Left cardiac atrium (tissue), 4 donors: ENCODE measurements at places on chromosomes 7 and 10.

- no peak for DNase-seq
These were observed 69.6 kb downstream of the ITPRID1 start for GRCh38 chr7:31583526-31583925.

DNA sequence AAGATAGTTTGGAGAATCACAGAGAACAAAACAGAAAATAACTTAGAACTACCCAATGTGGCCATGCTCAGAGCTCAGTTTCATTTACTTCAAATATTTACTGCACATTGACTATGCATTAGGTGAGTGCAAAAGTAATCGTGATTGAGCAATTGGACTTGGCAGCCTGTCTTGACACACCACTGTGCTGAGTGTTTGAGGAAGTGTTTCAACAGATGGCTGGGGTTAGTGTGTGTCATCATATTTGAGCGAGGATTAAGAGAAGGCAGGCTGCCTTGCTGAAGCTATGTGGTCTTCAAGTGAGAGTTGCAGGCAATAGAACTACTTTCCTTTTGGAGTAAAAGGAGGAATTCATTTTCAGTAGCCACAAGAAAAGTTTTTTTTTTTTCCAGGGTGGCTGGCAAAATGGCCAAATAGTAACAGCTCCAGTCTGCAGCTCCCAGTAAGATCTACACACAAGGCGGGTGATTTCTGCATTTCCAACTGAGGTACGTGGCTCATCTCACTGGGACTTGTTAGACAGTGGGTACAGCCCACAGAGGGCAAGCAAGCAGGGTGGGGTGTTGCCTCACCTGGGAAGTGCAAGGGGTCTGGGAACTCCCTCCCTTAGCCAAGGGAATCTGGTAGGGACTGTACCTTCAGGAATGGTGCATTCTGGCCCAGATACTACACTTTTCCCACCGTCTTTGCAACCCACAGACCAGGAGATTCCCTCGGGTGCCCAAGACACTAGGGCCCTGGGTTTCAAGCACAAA, 37.6 kb downstream of the AKR1C4 start:
- peak; percentile 27 for DNase-seq

DNA sequence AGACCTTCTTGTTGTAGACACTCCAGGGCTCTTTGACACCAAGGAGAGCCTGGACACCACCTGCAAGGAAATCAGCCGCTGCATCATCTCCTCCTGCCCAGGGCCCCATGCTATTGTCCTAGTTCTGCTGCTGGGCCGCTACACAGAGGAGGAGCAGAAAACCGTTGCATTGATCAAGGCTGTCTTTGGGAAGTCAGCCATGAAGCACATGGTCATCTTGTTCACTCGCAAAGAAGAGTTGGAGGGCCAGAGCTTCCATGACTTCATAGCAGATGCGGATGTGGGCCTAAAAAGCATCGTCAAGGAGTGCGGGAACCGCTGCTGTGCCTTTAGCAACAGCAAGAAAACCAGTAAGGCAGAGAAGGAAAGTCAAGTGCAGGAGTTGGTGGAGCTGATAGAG, 5.5 kb downstream of the GIMAP7 start:
- DNase-seq, result no peak

GRCh38 chr10:112471878-112472487, 25.0 kb downstream of the VTI1A start:
- no peak for DNase-seq

GRCh38 chr7:127677433-127678230, 25.6 kb downstream of the SND1 start:
- no peak for DNase-seq

- DNase-seq, result no peak
These were observed 1148.5 kb upstream of the CELF2 start for GRCh38 chr10:9869205-9869604.

DNA sequence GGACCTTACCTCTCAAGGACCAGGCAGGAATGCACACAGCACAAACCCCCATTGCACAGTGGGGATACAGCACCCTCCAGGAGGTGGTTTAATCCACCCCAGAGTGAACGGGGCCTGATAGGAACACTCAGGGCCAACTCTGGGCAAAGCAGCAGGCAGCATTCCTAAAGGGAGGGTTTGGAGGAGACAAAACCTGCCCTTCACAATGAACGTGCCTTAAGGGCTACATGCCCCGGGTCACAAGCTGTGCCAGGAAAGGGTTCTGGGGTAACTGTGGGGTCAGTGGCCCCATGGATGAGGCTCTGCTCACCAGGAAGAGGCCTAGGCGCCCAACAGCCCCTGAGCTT, 1.1 kb downstream of the GPRIN2 start:
- DNase-seq, result no peak
